T follicular helper cell (primary cell): ENCODE measurements at places on chromosomes 4 and X.
A peak's percentile ranks its signal among the peaks of the same experiment; 100 is the strongest.

- no peak for DNase-seq
Observed at GRCh38 chr4:185143601-185143969, 519 bp downstream of the SLC25A4 start.

GRCh38 chrX:136318156-136318555, 17.4 kb downstream of the ADGRG4 start:
- DNase-seq, result no peak

DNA sequence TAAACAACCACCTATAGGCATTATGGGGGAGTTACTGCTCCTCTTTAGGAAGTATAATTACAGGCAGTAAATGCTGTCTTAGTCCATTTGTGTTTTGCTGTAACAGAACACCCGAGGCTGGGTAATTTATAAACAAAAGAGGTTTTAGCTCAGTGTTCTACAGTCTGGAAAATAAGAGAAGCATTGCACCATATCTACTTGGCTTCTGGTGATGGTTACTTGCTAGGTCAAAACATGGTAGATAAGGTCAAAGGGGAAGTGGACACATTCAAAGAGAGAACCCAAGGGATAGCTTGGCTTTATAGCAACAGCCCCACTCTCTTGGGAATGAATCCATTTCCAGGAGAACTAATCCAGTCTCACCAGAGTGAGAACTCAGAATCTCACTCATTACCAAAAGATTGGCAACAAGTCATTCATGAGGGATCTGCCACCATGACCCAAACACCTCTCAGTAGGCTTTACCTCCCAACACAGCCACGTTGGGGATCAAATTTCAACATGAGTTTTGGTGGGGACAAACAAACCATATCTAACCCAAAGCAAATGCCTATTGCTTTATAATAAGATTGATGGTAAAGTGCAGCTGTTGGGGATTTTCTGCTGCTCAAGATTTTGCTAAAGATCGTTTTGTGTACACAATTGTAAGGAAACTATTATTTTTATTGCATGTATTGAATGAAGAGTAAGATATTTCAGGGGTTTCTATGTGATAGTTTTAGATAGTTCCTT, 32.6 kb downstream of the STAG2 start:
- DNase-seq, result no peak

- no peak for DNase-seq
Observed at GRCh38 chrX:41946989-41947612, 23.7 kb upstream of the CASK start.

DNA sequence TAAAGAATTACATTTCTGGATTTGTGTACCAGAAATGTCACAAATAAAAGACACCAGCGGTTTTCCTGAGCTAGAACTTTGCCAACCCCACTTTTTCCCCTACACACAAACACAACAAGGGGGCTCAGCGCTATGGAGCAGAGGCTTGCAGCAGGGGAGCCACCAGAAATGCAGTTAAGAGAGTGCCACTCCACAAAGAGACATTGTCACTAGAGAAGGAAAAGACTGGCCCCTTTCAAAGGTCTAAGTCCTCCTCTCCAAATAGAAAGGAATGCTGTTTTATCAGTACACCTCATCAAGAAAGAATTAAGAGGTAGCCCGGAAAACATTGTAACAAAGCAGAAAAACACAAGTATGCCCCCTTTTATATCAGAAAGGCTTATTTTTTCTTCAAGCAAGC, 419.5 kb downstream of the HNRNPD start:
- no peak for DNase-seq

DNA sequence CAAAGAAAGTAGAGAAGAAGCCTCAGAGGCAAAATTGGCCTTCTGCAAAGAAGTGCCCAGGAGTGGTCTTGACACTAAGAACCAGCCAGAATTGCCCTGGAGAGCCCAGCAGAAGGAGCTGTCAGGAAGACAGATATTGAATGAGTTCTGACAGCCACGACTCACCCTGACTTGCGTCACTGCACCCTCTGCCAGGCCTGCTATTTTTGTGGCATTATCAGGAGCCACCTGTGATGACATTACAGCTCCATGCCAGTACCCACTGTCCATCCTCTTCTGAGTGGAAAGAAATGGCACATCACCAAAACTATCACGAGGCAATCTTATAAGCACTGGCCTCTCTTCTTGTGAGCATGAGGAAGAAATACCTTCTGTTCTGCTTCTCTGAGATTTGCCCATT, 67.7 kb downstream of the SMIM20 start:
- no peak for DNase-seq

DNA sequence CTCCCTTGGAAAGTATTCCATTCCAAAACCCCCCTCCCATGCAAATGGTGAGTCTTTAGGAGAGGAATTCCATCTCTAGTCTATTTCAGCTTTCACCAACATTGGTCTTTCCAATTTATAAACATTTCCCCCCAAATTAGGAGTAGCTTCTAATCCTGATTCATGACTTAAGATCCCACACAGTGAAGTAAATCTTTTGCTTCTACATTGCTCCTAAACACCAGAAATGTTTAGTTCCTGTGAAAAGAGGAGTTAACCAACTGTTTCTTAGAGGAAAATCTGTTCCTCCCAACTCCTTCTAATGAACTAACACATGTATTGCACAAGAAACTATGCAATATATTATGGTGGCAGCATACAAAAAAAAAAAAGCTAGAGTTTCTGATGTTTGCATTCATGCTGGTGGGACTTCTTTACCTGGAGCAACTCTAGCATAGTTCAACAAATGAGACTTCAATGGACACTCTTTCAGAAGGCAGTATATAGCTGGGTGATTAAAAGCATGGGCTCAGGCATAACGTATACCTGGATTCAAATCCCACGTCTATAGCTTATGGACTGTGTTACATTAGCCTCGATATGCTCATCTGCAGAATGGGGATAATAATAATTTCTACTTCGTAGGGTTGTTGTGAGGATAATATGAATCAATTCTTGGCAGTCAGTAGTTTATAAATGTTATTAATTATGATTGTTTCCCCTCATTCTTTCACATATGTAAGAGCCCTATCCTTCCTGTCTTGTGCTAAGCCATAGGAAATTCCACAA, 131.6 kb upstream of the TMEM164 start:
- no peak for DNase-seq

GRCh38 chrX:3046253-3047240, 5.3 kb downstream of the ARSF start:
- DNase-seq, result no peak

DNA sequence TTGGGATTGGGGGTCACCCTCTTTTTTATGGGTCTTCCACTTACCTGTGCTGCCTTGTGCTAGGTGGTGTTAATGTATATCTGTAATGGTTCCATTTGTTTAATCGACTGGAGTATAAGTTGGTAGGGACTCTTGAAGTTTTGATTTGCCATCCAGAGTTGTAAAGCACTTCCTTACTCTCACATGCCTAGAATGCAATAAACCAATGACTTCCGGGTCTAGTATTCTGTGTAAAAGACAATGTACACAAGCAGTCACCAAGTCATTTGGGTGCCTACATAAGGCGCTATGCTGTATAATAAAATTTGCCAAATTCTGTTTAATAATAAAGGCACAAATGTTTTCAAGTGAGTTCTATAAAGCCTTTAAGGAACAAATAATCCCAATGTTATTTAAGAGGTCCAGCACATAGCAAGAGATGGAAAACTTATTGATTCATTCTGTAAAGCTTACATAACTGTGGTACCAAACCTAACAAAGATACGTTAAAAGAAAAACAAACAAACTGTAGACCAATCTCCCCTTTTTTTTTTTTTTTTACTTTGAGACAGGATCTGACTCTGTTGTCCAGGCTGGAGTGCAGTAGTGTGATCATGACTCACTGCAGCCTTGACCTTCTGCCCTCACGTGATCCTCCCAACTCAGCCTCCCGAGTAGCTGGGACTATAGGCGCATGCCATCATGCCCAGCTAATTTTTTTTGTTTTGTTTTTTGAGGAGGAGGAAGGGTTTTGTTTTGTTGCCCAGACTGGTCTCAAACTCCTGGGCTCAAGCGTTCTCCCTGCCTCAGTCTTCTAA, 41.5 kb upstream of the HPRT1 start:
- DNase-seq, result no peak

DNA sequence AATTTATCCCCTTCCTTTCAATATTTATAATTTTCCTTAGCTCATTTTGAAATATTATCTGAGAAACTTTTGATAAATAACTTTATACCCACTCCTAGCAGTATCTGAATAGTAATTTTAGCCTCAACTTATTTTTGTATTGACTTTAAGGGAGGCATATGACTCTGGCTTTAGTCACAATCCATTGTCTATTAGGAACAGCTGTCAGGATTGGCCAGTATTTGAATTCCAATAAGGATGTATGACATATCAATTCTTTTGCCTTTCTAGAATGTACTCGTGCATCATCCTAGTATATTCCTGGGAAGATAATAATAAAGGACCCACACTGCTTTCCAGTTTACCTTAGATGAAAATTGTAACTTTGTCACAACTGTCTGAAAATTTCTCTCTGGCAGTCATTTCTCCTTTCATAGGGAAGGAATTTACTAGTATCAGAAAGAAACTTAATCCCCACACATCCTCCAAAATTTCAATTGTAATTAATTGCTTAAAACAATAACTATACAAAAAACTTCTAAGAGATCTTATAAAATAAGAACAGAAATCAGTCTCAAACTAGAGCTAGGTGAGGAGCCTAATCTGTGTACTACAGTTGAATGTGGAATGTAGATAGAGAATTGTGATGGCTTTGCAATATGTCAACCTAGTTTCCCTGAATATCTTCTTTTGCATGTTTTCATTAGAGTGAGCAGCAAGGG, 121.0 kb upstream of the EPHA5 start:
- no peak for DNase-seq

DNA sequence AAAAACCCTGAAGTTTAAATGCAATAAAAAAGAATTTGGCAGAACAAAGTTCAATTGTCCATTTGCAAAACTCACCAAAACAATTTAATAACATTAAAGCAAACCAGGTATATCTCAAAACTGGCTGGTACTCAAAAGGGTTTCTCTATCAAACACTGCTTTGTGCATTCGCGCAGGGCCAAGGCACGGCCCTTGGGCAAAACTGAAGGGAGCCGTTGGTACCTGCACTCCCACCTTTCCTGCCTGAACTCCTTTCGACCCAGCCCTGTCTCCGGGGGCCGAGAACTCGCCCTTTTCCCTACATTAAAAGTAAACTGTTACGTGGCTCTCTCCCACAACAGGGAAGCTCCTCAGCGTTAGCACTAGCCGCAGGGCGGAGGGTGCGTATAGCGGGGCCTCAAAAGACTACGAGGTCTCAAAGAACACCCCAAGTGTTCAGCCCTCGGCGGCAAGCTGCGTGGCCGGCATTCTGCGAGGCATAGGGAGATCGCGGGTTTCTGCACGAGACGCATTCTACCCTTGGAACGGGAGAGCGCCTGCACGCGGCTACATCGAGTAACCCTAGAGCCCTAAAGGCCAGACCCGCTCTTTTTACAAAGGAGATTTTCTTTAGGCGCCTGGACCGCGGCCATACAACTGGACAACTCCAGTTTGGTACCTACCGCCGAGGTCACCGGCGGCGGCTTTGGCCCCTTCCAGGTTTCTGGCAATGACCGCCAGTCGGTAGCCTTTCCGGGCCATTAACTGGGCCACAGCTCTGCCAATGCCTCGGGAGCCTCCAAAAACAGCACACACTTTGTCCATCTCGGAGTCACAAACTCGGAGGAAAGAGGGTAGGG, 550 bp downstream of the CBR4 start:
- DNase-seq, result peak; percentile 32

DNA sequence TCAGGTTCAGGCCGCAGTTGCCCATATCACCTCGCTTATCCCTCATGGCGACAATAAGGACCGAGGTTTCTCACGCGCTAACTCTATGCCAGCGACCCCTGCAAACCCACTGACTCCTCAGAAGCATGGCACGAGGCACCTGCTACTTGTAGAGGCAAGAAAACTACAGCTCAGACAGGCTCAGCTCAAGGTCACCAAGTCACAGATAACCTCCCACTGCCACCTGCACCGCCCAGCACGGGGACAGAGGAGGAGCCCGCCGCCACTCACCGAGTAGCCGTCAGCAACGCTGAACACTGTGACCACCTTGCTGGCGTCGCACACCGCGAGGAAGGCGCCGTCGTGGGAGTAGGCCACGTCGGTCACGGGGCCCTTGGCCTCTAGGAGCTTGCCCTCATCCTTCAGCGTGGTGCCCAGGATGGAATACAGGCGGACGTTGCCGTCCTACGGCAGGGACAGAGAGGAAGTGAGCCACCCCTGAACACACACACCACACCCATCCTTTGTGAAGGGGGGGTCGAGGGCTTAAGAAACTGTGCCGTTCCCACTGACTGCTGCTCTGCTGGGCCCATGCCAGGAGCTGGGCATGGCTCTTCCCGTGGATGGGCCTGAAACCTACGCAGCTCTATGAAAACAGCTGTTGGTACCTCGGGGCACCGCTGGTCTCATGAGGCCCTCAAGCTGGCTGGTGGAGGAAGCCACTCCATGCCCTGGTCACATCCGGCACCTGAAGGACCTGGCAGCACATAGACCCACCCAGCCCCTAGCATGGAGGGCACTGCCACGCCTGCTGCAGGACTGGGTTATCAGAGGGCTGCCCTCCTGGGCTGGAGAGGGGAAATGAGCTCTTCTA, 38.9 kb downstream of the WDR1 start:
- no peak for DNase-seq

DNA sequence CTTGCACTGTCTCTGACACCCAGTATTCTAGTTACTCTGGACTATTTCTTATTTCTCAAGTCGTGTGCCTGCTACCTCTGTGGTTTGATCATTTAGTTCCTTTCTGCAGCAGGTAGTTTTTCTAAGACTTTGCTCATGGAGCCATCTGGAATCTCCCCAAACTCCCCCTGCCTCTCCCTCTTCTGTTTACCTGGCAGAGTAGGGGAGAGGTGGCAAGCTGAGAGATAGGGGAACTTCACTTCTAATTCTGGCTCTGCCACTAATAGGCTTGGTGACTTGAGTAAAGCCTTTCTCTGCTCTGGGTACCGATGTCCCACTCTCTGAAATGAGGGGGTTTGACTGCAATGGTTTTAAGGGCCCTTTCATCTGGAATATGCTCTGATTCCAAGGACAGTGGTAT, 141.3 kb downstream of the CPEB2 start:
- no peak for DNase-seq

GRCh38 chrX:55867708-55868107, 150.2 kb downstream of the RRAGB start:
- no peak for DNase-seq

DNA sequence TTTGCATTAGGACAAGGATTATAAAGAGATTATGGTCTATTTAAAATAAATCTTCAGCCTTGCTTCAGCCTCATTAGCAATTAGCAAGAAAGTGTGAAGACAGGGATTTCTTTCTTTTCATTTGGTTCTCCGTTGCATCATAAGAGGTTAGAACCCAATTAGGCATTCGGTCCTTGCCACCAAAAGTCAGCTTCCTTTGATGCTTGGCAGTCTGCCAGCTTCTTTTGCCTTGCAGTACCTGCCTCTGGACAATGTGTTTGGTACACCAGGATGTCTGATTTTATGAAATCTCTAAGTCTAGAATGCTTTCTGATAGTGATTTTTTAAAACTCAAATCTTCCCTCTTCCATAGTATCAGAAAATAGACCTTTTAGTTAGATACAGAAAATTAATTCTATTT, 12.4 kb downstream of the SMIM20 start:
- DNase-seq, result no peak

GRCh38 chr4:147860960-147861359, 129.1 kb downstream of the ARHGAP10 start:
- DNase-seq, result no peak
